ENCODE measurements at places on chromosomes 1 and 21.
A peak's percentile ranks its signal among the peaks of the same experiment; 100 is the strongest.

DNA sequence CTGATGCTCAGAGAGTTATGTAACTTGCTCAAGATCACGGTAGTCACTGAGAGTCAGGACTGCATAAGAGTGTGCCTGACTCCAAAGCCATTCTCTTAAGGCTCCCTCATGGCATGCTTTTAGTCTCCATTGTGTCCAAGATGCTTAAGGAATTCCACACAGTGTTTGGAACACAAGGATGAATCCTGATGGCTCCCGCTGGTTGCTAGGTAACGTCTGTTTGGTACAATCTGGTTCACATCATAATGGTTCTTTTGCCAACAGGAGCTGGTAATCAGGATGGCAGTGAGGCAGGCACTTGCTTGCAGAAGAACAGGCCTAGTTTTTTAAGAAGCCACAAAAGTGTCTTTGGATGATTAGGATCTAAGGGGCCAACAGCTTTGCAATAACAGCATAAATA is 436.5 kb upstream of the DAB1 start:
- no peak for DNase-seq

DNA sequence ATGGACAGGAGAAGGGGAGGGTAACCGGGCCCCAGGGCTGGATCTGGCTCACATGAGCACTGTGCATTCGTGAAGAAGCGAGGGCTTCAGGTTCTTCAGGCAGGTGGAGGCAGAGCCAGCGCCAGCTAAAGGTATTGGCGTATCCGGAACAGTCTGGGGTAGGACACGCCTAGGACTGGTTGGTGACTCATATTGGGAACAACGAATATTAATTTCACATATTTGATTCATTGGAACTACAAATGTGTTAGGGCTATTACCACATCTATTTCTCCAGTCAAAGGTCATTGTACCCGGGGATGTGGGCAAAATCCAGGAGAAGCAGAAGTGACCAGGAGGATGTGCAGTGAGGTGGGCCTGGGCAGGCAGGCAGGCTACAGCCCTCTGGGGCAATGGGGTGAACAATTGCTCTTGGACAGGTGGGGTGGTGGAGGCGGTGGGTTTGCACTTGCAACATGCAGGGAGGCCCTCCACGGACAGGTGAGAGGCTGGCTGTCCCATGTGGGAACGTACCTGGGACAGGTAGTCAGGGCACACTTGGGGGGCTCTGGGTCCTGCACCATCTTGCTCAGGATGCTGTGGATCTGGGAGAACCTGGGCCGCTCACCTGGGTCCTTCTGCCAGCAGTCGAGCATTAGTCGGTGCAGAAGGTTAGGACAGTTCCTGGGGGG is 26.7 kb downstream of the CDCA8 start:
- no peak for DNase-seq

GRCh38 chr1:8412183-8412831 is 94.4 kb downstream of the SLC45A1 start:
- DNase-seq: peak; percentile 43

DNA sequence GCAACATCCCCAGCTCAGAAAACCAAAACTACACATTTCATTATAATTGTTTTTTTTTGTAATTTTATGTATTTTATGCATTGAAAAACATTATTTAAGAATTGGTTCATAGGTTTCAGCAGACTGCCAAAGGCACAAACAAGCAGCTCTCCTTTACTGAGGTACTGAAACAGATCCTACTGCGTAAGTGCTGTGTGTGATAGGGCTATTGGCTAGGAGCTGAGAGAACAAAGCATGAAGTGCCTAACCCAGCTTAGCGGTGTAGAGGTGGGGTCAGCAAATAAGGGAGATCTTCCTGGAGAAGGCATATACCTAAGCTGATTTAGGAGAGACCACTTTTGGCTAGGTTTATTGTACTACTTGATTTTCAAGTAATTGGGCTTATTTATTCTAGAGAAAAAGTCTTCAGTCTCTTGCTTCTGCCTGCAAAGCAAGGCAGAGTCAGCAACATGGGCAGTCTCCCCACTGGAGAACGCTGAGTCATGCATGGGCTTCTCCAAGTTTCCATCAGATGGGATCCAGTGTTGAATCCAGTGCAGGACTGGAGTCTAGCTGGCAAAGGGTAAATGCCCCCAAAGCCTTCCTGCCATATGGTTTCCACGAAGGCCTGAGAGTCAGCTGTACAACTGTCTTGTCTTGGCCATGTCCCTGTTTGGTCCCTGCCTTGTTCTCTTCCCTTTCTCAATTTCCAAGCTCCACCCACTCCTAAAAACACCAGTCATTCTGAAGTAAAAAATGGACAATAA is 18.0 kb upstream of the YTHDF2 start:
- DNase-seq: peak; percentile 15

DNA sequence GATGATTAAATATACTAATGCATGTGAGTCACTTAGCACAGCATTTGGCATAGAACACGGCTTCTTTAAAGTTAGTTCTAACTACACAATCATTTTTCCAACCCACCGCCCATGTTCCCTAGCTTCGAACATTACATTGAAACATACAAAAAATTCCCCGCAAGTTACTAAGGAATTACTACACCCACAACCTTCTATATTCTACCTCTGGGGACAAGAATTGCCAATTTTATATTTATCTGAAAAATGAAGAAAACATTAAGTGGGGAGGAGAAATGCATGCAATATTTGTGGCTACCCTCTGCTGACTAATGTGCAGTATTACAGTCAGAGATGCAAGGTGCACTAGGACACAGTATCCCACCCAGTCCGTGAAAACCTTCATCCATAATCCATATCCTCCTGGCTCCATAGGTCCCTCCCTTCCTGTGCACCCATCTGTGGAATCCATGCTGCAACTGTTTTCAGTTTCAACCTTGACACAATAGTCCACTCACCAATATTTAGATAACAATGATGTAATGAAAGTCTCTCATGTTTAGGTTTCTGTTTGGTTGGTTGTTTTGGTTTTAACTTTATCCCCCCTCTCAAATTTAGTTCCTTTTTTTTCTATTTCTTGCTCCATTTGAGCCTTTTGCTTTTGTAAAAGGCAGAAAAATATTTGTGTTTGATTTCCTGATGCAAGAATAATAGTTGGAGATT is 31.6 kb downstream of the RGS5 start:
- no peak for DNase-seq

DNA sequence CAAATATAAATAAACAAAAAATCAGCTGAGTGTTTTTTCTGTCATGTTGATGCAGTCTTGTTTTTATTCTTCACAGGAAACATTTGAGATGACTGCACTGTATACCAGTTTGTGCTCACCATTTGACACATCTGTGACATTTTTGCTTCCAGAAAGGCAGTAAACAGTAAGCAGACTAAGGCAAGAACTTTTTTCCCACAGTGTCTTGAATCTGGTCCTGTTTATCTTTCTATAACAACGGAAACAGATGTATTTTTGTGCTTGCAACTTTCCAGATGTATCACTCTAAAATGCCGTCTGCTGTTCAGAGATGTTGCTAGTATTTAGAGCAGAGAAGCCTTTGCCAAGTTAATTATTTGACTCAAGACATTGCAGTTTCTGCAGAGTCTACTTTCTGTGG is 105.5 kb downstream of the ZC3H11B start:
- DNase-seq: no peak

- no peak for DNase-seq
Observed at GRCh38 chr1:222680080-222680479, 32.2 kb downstream of the AIDA start.

DNA sequence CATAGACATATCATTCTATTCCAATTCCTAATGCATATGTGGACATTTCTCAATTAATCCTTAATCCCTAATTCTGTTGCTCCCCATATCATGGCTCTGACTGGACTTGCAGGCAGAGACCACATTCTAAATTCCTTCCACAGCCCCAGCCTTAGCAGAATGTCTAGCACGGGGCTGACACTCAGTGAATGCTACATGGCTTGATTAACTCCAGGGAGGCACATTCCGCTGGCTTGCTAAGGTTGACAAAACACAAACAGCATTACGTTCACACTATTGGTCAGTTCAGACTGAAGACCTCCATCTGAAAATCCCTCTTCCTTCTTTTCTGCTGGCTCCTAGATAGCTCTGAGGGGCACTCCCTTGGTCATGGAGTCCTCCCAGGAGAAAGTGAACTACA is 119.4 kb downstream of the ASTN1 start:
- no peak for DNase-seq
